ENCODE measurements at places on chromosomes 3 and 15. TPM values are rescaled to one million over a fixed set of nuclear protein-coding genes. Genes with fewer than 3 reads are reported as not detected.

MAP6D1 gene
- 1.4 TPM for total RNA-seq

TMC3 gene
- not detected for total RNA-seq

PDE8A gene
- 10.9 TPM for total RNA-seq

SERINC4 gene
- total RNA-seq = 0.23 TPM

FBXO40 gene
- total RNA-seq = not detected
